ENCODE measurements at places on chromosomes 7 and 10. TPM values are rescaled to one million over a fixed set of nuclear protein-coding genes. Genes with fewer than 3 reads are reported as not detected.

- DNase-seq = no peak
Observed at GRCh38 chr7:1862560-1862959, 192.5 kb downstream of the ELFN1 start.

Gene CALML5
- not detected for total RNA-seq

Gene DBF4
- 75.3 TPM for total RNA-seq

GRCh38 chr7:137097111-137097510, 228.7 kb downstream of the CHRM2 start:
- DNase-seq = no peak

Gene SFXN2
- total RNA-seq = 52.2 TPM

DNA sequence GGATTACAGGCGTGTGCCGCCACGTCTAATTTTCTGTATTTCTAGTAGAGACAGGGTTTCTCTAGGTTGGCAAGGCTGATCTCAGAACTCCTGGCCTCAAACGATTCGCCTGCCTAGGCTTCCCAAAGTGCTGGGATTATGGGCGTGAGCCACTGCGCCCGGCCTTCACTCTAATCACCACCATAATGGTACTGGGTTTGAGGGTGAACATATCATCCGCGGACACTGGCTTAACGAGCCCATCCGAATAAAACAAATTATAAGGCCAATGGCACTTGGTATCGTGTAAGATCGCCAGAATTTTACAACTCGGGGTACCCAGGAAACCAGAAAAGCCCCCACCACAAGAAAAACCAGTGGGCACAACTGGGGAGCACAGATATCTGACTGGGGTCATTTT, 580 bp downstream of the FAM200A start:
- no peak for DNase-seq

- no peak for DNase-seq
Observed at GRCh38 chr7:106421181-106421762, 136.5 kb upstream of the NAMPT start.

GRCh38 chr7:25624051-25624450, 395.8 kb upstream of the NPVF start:
- DNase-seq = no peak
